Esophagus mucosa (tissue), 1 donor: ENCODE measurements at places on chromosomes 6 and 20.

- no peak for ATAC-seq
Observed at GRCh38 chr20:41309817-41310216, 7.7 kb downstream of the ZHX3 start.

DNA sequence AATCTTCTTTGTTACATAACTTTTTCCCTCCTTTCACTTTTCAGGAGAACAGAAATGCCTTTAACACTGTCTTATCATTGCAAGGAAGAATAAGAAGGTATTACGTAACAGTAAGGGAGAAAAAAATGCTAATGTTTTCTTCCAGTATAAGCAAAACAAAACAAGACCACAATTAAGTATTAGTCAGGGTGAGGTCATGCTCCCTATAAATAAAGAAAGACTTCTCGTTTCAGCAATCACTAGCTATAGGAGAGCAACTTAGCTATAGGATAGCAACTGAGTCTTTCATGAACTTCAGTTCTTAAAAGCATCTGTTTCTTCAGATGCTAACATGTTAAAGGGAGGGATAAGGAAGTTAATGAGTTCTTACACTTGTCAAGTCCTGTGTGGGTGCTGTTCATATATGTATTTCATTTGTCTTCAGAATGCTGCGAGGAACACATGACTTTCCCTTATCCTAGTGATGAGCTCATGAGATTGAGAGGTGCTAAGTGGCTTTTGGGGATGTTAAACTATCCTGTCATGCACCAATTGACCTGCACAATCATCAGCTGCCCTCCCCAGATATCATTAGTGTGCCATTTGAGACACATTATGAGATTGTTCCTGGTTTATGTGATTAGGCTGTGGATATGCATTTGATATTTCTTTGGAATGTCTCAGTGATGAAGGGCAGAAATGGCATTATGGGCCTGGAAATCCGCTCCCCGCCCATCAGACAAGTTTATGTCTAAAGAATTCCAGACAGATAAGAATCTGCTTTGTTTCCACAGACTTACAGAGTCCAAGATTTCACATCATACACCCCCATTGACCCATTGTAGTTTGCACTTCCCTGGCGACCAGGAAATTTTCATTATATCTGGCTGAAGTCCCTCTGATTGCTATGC is 37.5 kb downstream of the LAMA4 start:
- no peak for ATAC-seq

DNA sequence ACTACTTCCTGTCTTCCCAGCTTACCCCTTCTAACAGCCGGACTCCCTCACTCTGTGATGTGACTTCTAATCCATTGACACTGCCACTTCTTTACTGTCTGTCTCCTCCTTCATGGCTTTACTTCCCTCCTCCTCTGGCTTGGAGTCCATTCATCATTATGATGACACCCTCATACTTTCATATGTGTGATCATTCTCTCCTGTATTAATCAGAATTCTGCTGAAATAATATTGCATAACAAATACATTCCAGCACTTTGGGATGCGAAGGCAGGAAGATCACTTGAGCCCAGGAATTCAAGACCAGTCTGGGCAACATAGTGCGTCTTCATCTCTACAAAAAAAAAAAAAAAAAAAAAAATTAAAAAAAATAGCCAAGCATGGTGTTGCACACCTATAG is 147.9 kb upstream of the BTBD3 start:
- no peak for ATAC-seq

DNA sequence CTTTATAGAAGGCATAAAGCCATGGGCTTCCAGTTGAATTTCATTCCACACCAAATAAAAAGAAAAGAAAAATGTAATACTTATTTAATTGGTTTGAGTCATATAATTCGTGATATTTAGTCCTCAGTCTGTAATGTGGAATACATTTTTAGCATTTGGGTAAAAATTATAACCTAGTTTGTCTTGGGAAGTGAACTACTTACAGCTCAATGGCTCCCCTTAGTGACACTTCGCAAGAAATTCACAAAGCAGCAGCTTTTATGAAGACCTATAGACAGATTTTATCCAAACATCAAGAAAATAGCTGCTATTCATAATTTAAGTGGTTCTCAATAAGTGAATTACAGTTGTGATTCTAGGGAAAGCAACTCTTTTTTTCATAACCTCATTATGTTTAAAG is 72.1 kb downstream of the RSPO3 start:
- no peak for ATAC-seq

- no peak for ATAC-seq
Observed at GRCh38 chr6:37860226-37860839, 40.8 kb downstream of the ZFAND3 start.

DNA sequence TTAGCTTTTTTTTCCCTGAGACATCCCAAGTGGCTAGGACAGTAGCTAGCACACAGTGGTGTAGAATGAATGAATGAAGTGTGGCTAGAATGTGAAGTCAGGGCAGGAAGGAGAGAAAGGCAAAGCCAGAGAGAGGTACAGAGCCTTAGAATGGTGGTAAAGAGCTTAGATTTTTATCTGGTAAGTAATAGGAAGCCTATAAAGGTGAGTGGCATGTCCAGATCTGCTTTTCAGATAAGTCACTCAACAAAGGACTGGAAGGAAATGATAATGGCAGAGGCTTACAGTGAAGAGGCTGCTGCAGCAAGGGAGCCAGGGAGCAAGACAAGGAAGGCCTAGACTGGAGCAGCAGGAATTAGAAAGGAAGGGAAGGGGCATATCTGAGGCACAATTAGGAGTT is 96.0 kb upstream of the PRDM1 start:
- no peak for ATAC-seq

DNA sequence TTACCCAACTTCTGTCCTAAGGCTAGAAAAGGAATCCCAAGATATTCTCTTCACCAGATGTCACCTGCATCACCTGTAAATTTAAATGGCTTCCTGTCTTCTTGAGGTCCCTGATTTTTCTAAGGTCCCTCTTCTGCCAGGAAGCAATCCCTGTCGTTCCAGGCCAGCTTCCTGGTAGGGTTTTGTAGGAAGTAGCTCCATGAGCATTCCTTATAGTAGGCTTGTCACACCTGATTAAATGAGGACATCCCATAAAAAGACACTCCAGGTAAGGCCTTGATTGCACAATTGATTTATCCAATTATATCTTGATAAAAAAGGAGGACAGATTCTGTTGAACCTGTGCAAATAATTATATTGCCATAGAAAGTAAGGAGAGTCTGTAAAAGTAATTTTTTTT is 8.7 kb downstream of the RAB44 start:
- no peak for ATAC-seq

- ATAC-seq: no peak
Observed at GRCh38 chr6:43386492-43386891, 17.0 kb upstream of the ZNF318 start.

- no peak for ATAC-seq
Observed at GRCh38 chr6:83113258-83113657, 45.8 kb downstream of the DOP1A start.
